ENCODE measurements at places on chromosomes 12 and 14. TPM values are rescaled to one million over a fixed set of nuclear protein-coding genes. Genes with fewer than 3 reads are reported as not detected.

The PACS2 gene
- 81.2 TPM for total RNA-seq

The TAS2R14 gene
- 1.5 TPM for total RNA-seq

The TPPP2 gene
- not detected for total RNA-seq

- H3K27ac ChIP-seq, result peak overlapping the region; percentile 93
- peak overlapping the region; percentile 91 for H3K4me3 ChIP-seq
- peaks cover 47% of the 10 kb centered on the region for H3K4me1 ChIP-seq
- no peaks in the 10 kb centered on the region for H3K36me3 ChIP-seq
- H3K27me3 ChIP-seq, result no peaks in the 10 kb centered on the region
- no peak for DNase-seq
Observed at GRCh38 chr12:95790917-95791849, 619 bp upstream of the NTN4 start.

GRCh38 chr14:54366736-54367735 lies 29.8 kb upstream of the CDKN3 start:
- no peaks in the 10 kb centered on the region for H3K27me3 ChIP-seq
- H3K36me3 ChIP-seq, result no peaks in the 10 kb centered on the region
- no peak for DNase-seq
- H3K4me1 ChIP-seq, result peaks cover 15% of the 10 kb centered on the region
- H3K27ac ChIP-seq, result peak overlapping the region; percentile 35
- no peak overlapping the region for H3K4me3 ChIP-seq

DNA sequence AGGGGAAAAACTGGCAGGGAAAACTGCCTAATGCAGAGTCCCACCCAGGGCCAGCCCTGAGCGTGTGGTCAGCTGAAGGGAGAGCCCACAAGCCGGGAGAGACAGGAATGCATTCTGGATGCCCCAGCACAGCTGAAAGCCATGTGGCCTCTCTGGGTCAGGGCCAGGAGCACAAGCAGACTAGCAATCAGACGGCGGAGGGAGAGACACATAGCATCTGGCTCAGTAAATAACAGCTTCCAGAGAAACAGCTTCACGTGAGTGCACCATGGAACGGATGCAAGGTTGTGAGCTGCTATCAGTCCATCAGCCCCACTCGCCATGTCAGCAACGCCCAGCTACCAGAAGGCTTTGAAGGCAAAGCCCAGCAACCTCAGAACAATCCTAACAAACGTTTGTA lies 28.2 kb upstream of the TMEM106C start:
- H3K4me1 ChIP-seq, result no peaks in the 10 kb centered on the region
- no peak overlapping the region for H3K27ac ChIP-seq
- H3K36me3 ChIP-seq, result no peaks in the 10 kb centered on the region

GRCh38 chr12:103657331-103657730 lies 70.3 kb downstream of the STAB2 start:
- DNase-seq, result no peak
- no peak overlapping the region for H3K27ac ChIP-seq
- no peaks in the 10 kb centered on the region for H3K27me3 ChIP-seq
- peaks cover 14% of the 10 kb centered on the region for H3K4me1 ChIP-seq
- no peaks in the 10 kb centered on the region for H3K36me3 ChIP-seq
- H3K4me3 ChIP-seq, result no peak overlapping the region

GRCh38 chr14:89266754-89267153 lies 150.3 kb downstream of the FOXN3 start:
- no peaks in the 10 kb centered on the region for H3K27me3 ChIP-seq
- H3K4me3 ChIP-seq, result no peak overlapping the region
- H3K27ac ChIP-seq, result no peak overlapping the region
- H3K4me1 ChIP-seq, result peaks cover 65% of the 10 kb centered on the region
- no peak for DNase-seq

GRCh38 chr12:46887870-46888269 lies 62.1 kb upstream of the SLC38A4 start:
- H3K36me3 ChIP-seq, result no peaks in the 10 kb centered on the region
- no peak overlapping the region for H3K4me3 ChIP-seq
- no peaks in the 10 kb centered on the region for H3K4me1 ChIP-seq
- H3K27me3 ChIP-seq, result no peaks in the 10 kb centered on the region
